ENCODE measurements at places on chromosomes 11 and 22.

- DNase-seq: no peak
These were observed 86.1 kb downstream of the TRIM44 start for GRCh38 chr11:35748644-35749043.

GRCh38 chr11:19980957-19981669 lies 179.2 kb downstream of the DBX1 start:
- DNase-seq: no peak

- DNase-seq: no peak
These were observed 4.6 kb downstream of the PRSS23 start for GRCh38 chr11:86804951-86805350.

- DNase-seq: no peak
These were observed 6.5 kb downstream of the CSNK1E start for GRCh38 chr22:38310518-38311322.

DNA sequence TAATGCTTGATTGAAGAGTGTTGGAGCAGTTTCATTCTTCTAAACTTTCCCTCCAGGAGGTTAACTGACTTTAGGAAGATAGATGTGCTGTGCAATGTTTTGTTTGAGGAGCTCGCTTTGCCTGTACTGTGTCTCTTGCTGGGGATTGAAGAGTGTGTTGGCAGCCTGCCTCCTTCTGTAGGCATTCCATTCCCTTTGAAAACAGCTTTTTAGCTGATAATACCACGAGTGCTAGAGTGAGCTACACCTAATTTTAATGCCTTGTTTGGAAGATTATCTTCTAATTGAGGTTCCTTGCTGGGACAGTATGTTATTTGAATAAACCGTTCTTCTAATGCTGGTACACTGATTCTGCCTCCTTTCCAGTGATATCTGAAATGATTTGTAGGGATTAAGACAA lies 7.2 kb downstream of the DDX10 start:
- no peak for DNase-seq

- no peak for DNase-seq
These were observed 25.0 kb downstream of the SWAP70 start for GRCh38 chr11:9688716-9689511.

- DNase-seq: no peak
These were observed 190.0 kb downstream of the GRIA4 start for GRCh38 chr11:105799728-105800462.

- no peak for DNase-seq
These were observed 304.8 kb upstream of the ISX start for GRCh38 chr22:34761111-34761510.
